Activated T-cell treated with anti-CD3 and anti-CD28 coated beads, Interleukin-2, amount 50 U/mL, for 1 hour (primary cell): ENCODE measurements at places on chromosomes 13 and 19.

GRCh38 chr13:113786262-113786841 is 27.3 kb downstream of the TMEM255B start:
- no peak for DNase-seq

- DNase-seq = peak; percentile 33
These were observed 4.3 kb upstream of the DUXA start for GRCh38 chr19:57171551-57172081.

DNA sequence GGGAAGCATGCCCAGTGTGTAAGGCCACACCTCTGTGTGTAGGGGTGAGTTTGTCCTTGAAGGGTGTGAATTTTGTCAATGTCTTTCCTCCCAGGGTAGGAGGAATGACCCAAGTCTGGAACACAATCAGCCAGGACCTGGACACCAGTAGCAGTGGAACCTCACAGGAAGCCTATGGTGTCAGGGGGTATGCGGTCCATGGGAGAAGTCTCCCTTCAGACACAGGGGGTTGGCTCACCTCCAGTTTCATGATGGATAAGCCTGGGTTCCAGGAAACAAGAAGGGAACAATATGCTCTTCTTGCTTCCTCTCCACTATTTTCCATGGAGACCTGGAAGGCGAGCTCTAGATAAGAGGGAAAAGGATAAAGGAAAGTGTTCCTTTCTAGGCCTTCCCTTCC is 23.9 kb downstream of the B3GLCT start:
- DNase-seq = no peak

DNA sequence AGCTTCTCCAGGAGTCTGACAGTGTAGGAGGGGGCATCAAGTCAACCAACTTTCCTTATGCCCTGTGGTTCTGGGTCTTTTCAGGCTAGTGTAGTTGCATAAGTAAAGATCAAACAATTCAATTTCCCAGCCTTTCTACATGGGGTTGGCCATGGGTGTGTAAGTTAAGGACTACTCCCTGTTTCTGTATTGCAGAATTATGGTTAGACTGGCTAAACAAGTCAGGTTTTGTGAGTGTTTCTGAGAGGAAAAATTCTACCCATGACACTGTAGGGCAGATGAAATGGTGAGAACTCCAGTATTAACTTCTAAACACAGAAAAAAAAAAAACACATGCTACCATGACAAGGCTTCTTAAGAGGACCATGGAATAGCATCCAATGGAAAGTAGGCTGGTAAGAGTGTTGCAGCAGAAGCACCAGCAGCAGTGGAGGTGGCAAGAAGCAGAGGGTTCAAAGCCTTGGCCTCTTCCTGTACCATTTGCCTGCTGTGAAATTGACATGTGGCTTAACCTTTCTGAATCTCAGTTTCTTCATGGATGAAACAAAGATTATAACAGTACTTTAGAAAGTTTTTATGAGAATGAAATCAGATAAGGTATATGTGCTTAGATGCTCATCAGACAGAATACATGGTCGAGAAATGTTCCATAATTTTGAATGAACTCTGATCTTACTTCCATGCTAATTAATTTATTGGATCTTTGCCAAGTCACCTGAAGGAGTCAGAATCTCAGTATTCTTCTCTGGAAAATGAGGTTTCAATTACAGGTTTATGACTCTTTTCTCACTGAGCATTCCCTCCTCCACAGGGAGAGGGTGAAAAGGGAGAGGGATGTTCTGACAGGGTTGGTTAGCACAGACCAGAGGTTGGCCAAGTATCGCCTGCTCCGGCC is 11.4 kb upstream of the SCEL start:
- DNase-seq = no peak

- DNase-seq = peak; percentile 69
These were observed 12.4 kb downstream of the NOSIP start for GRCh38 chr19:49567861-49568441.

- no peak for DNase-seq
These were observed 434.0 kb downstream of the KLF5 start for GRCh38 chr13:73492811-73493210.

- DNase-seq = peak; percentile 62
These were observed at the start of gene CILP2 for GRCh38 chr19:19538061-19538784. CILP2 (plus strand) TSS chr19:19538265; CDS start chr19:19538350, 85 bp downstream.

DNA sequence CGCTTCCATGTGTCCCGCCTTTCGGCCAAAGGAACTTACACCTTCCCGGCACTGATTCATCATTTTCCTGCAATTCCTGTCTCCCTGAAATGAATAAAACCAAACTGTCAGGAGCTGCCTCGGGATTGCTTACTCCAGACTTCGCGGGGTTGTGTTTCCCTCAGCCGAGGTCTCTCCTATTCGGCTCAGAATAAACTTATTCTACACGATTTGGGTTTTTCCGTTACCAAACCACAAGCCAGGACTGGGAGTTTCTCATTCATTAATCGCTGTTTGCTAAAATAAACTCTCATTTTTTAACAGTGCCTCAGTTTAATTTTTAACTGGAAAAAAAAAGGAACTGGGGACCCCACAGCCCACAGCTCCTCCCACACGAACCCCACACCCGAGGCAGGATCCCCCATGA is 667 bp downstream of the ZNF878 start:
- DNase-seq = no peak

DNA sequence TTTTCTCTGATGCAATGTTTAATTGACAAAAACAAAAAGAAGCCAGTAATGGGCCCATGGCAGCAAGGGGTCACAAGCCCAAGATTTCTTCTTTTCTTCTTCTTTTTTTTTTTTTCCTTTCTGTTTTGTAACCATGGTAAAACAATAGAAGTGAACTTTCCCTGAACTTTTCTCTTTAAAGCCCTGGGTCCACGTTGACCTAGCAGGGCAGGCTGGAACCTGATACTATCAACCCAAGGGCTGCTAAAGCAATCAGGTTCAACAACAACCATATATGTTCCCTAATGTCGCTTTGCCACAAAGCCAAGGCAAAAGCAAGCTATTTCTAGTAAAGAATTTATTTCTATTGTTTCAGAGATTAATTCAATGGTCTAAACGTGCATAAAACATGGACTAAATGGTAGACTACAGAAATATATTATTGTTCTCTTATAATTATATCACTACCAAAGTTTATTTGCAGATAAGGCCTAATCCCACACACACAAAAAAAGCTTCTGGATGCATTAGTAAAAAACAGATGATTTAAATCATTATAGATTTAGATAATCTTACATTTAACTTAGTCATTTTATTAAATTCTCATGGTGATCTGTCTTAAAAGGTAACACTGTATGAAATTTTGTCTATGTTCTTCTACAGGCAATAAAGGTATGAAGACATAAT is 153.9 kb downstream of the DACH1 start:
- no peak for DNase-seq

DNA sequence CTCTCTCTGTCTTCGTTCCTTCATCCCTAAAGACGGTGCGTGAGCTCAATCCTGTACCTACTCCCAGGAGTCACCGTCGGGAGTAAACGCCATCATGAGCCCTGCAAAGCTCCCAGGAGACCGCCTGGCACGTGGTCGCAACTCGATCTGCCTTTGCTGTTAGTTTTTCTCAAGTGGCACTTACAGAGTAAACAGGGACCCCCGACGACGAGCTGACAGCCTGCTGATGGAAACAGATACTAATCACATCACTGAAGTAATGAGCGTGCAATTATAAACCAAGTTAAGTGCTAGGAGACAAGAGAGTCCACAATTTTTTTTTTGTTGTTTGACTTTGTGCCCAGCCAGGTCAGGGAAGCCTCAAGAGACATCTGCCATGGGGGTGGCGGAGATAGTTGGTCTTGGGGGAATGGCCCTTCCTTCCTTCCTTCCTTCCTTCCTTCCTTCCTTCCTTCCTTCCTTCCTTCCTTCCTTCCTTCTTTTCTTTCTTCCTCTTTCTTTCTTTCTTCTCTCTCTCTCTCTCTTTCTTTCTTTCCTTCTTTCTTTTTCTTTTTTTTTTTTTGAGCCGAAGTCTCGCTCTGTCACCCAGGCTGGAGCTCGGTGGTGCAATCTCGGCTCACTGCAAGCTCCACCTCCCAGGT is 23.6 kb downstream of the CACNG6 start:
- DNase-seq = no peak

GRCh38 chr19:44644402-44645016 is 799 bp downstream of the PVR start:
- no peak for DNase-seq

- no peak for DNase-seq
These were observed 110.8 kb downstream of the TEX29 start for GRCh38 chr13:111431206-111431605.

DNA sequence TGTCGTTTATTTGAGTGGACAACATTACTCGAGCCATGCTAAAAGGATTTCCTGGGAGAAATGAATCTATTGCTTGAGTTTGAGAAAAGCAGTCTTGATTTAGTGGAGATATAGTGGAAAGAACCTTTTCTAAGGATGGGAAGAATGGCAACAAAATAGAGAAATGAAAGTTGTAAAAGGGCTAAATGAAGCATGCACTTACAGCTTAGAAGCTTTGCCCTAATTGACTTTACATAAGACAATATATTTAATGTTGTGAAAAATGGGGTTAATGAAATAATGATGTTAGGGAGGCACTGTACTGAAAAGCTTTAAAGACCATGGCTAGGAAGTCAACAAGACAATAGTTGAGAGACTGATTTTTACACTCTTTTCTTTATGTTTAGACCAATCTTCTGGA is 35.4 kb downstream of the SLC10A2 start:
- DNase-seq = no peak

DNA sequence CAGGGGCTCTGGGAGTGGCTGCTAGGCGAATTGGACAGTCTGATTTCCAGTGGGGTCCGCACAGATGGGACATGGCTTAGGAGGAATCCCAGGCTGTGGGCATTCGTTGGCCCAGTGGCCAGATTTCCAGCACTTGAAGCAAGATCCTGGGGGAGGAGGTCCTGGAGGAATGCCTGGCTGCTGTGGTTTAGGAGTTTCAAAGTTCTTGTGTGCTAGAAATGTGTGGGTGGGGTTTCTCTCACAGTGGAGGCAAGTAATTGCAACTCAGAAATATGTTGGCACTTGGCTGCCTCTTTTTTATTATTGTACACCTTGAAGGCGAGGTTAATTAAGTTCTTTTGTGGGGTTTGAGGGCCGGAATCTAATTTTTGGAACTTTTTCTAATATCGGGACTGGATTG is 17.1 kb downstream of the IGFL3 start:
- no peak for DNase-seq
